ENCODE measurements at places on chromosomes 3 and 15. TPM values are rescaled to one million over a fixed set of nuclear protein-coding genes. Genes with fewer than 3 reads are reported as not detected.

ANKUB1 gene
- 0.63 TPM for total RNA-seq

TLR9 gene
- 0.31 TPM for total RNA-seq

LSAMP gene
- 91.4 TPM for total RNA-seq

GOLGA8T gene
- total RNA-seq = 0.31 TPM

CLDN18 gene
- not detected for total RNA-seq

LRRC2 gene
- total RNA-seq = 5.9 TPM

USP8 gene
- 33.5 TPM for total RNA-seq

LRRC31 gene
- total RNA-seq = not detected

ARPP21 gene
- 765 TPM for total RNA-seq

VEPH1 gene
- 15.7 TPM for total RNA-seq

IQCF5 gene
- total RNA-seq = not detected

LRTM1 gene
- not detected for total RNA-seq

SLC2A2 gene
- not detected for total RNA-seq

CCR8 gene
- not detected for total RNA-seq

VGLL3 gene
- total RNA-seq = 0.94 TPM

ROPN1 gene
- total RNA-seq = not detected

HOMER2 gene
- 61.7 TPM for total RNA-seq
